ENCODE measurements at places on chromosomes 2 and 18.

- no peak for DNase-seq
Measured at GRCh38 chr2:225889452-225889851, 489.9 kb downstream of the NYAP2 start.

GRCh38 chr18:9612215-9612830, 2.0 kb downstream of the PPP4R1 start:
- peak; percentile 5 for DNase-seq

DNA sequence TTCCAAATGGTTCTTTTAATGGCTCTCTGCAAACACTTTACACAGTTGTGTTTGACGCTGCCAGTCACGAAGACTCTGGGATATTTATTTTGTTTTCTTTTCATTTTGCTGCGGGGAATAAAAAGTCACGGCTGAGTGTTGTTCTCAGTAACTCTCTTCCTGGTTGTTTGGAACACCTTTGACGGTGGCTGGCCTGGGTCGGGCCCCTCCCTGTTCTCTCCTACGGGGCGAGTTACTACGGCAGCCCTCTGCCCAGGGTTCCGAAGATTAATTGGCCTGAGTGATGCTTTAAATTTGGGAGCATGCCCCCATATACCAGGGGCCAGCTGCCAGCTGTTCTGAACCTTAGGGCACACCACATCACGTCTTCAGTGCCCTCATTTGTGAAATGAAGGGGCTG, 84.7 kb downstream of the GATA6 start:
- no peak for DNase-seq

DNA sequence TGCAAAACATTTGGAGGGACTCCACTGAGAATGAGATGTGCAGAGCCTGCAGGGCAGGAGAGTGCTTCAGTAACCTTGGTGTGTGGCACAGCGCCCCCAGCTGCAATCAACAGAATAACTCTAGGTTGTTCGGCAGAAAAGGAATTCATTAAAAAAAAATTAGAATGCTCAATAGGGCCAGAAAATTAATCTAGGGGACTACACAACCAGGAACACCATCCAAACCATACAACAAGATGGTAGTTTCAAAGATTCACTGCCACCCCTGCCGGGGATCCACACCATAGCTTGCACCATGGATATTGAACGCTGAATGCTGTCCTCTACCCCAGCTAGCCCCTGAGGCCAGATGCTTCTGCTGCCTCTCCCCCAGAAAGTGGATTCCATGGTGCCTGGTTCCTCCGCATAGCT, 50.1 kb downstream of the THUMPD2 start:
- no peak for DNase-seq

DNA sequence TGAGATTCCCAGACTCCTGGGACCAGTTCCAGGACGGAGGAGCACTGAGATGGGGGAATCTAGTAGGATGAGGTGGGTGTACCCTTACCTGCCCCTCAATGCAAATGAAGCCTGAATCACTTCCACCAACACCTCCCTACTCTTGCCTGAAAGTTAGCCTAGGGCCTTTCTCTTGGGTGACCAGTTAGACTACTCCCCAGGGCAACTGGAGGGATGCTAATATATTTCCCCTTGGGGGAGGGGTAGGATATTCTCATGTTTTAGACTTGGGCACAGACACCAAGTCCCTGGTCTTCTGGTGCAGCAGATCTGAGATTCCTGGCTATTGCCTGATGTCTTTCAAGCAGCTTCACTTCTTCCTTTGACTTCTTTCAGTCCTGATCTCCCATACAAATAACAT, 334.5 kb downstream of the ALK start:
- no peak for DNase-seq

DNA sequence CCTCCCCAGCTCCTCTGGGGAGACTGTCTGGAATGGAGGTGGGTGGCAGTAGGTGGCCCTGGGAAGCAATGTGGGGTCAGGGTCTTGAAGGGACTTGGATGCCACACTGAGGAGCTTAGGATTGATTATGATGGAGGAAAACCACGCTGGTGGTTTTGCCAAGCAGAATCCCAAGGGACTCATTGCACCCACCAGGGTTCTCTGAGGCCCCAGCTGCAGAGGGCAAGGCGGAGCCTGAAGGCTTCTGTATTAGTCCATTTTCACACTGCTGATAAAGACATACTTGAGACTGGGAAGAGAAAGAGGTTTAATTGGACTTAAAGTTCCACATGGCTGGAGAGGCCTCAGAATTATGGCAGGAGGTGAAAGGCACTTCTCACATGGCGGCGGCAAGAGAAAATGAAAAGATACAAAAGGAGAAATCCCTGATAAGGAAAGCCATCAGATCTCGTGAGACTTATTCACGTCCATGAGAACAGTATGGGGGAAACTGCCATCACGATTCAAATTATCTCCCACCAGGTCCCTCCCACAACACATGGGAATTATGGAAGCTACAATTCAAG, 87.2 kb upstream of the YWHAQ start:
- DNase-seq: no peak

DNA sequence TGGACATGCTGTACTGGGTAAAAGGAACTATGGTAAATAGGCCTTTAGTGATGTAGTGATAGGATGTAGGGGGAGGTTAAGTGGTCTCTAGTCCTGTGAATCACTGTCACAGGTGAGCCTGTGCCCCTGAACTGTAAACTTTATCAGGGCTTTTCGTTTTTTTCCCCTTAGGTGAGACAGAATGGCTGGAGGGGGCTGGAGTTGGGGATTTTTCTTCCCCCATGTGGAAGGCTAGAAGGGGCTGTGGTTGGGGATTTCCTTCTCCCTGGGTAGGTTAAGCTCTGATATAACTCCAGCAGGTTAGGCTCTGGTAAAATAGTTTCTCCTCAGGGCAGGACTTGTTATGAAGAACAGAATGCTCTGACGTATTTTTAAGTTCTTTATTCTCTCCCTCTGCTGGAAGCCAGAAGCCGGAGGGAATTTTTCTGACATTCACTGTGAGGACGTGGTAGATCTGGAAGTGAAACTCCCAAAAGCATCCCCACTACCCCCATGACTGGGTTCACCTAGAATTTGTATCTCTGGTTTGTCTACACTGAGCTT, 28.5 kb downstream of the PIKFYVE start:
- no peak for DNase-seq

GRCh38 chr2:114651933-114652332, 209.5 kb downstream of the DPP10 start:
- DNase-seq: no peak

- no peak for DNase-seq
Measured at GRCh38 chr2:209582281-209582680, 158.4 kb downstream of the MAP2 start.

- no peak for DNase-seq
Measured at GRCh38 chr18:40897884-40898283, 1057.2 kb upstream of the PIK3C3 start.

DNA sequence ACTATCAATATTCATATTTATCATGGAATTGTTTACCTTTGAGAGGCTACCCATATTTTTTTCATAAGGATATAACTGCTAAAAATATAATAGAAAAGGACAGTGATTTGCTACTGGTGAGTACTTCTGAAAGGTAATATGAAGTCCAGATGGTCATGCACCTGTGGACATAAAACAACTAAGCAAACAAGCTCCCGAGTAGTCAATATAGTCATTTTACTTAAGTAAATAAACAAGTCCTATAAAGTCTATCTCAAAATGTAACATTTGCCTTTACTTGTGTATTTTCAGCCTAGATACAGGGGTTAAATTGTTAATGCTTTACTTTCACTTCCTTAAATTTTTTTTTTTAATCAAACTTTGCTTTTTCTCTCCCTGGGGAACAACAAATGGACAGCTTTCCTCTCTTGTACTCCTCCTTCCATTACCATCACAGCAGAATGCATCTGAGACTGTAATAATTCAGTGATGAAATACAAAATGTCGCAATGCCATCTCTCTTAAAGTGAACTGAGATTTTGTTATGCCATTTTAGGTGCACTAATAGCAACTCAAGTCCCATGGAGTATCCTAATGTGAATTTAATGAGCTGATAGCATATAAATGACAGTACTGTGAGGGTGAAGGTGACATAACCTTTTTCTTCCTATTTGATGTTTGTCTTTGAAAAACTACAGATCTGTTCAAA, 1325.4 kb upstream of the ZEB2 start:
- no peak for DNase-seq

Measured in T-helper 17 cell (primary cell).